ENCODE measurements at places on chromosomes 12 and 14. TPM values are rescaled to one million over a fixed set of nuclear protein-coding genes. Genes with fewer than 3 reads are reported as not detected.

- no peak for DNase-seq
Measured at GRCh38 chr12:53107122-53107521, 3.8 kb downstream of the SOAT2 start.

GRCh38 chr14:21023817-21024584 is 860 bp downstream of the NDRG2 start:
- DNase-seq, result peak; percentile 44

- DNase-seq, result no peak
Measured at GRCh38 chr14:59481871-59482540, 2.2 kb downstream of the L3HYPDH start.

DNA sequence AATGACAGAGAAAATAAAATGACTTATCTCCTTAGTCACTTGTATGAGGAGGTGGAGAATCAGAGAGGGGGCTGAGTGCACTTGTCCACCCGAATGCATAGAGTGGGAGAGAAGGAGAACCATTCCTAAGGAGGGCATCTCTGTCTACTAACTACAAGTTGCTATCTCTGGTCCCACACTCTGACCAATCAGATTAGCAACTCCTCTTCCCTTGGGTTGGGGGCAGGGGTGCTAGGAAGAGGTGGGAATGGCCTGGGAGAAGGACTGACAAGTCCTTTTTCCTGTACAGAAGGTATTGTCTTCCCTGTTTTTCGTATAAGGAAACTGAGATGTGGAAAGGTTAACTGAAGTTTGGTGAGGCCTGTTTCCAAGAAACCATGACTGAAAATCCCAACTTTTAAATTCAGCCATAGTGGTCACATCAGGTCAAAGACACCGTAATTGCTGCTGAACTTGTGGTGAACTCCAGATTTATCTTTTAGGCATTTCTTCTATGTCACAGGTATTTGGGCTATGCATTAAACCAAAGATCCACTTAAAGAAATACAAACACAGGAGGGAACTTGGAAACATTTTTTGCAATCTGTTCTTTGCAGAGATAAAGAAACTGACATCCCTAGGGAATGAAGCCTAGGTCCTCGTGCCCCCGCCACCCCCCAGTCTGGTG is 207.8 kb downstream of the CRADD start:
- no peak for DNase-seq

DNA sequence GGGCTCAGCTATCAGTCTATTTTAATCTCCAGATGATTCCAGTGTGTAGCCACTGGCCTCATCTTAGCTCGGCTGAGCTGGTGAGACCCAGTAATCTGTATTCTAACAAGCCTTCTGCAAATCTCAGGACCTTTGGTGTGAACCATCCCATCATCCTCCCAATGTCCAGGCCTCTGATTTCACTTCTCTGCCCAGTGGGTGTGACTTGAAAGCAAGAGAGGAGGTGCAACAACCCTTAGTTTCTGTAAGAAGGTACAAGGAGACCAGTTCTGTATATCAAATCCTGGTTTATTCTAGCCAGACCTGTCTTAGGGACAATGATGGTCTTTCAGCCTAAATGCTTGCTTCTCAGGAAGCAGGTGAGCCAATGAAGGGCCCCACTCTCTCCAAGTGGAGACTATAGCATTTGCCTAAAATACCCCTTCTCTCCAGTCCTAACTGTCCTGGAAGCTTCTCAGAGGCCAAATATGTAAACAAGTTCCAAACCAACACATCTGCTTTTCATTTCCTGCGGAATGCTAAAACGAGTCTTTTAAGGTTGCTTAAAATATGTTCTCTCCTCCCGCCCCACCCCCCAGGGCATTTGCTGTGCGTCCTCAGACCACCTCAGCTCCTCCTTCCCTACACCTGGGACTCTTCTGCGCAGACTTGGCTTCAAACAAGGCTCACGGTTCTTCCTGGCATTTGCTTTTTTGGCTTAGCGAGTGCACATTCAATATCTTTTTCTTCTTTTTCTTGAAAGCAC is 78.4 kb upstream of the FUT8 start:
- DNase-seq, result peak; percentile 45

The CCDC196 gene
- total RNA-seq, result not detected
